ENCODE measurements at places on chromosomes 12 and 14.

- no peak for DNase-seq
Measured at GRCh38 chr14:89628521-89628920, 211.5 kb upstream of the FOXN3 start.

DNA sequence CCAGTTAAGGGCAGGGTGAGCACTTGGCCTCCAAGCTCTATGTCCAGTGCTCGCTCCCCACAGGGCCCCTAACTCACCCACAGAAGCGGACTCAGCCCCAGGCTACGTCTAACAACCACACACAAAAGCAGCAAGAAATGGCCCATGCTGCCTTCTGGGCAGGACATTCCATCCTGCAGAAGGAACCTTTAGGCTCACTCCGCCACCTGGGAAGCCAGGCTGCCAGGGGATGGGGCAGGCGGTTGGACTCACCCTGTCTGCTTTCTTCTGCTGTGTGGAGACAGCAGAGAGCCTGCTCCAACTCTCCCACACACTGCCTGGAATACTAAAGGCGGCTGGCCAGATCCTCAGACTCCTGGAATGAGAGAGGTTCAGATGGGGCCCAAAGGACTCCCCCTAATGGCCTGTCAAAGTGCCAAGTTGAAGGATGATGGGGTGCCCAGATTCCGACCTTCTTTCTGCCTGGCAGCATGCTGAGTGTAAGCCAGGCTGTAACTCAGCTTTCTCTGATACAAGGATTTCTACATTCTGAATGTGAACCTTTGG is 27.7 kb upstream of the BLTP3B start:
- DNase-seq: no peak

DNA sequence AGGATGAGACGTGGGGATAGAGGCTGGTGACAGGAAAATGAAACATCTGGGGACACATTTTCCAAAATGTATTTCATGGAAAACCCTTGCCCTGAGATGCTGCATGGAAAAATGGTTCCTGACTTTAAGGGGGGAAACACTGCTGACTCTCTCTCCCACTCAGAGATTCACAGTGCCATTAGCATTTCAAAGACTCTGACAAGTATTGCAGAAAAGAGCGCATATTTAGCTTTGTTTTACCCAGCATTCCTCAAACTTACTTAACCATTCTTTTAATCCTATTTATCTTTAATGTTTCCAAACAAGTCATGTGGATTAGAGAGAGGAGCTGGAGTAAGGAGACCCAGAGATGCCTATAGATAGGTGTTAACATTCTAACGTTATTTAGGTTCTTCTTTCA is 141.8 kb upstream of the DYRK2 start:
- DNase-seq: no peak

DNA sequence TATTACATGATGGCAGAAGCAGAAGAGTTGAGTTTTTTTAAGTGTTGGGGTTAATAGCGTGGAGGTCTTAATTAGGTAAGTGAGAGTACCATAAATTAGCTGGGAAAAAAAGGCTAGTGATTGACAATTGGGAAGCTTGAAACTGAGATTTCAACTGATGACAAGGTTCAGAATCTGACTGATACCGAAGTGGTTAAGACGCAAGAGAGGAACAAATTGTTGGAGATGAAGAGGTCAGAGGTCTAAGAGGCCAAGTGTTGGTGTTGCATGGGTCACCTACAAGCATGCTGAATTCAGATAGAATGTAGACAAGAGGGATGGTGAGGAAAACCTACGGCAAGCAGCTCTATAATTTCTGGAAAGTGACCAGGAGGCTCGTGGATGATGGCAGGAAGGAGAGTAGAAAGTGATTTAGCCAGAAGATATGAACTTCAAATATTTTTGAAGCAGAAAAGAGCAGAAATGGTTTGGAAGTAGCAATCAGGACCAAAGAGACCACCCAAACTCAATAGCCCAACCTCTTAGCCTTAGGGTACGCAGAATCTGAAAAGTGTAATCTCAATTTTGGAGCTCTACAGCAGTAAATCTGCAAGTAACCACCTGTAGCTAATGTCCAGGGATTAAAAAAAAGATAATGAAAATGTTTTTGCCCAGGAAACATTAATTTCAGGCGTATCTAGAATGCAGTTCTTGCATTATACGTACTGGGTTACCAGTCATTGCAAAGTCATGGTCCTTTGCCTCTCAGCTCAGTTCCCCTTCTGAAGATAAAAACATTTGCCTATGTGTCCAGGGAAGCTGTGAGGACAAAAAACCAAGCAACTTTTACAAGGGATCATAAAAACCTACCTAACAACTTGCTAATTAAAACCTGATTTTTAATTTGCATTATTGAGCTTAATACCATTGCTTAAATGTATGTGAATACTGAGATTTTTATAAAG is 1.7 kb upstream of the TMPO start:
- no peak for DNase-seq

GRCh38 chr12:1929241-1929984 is 11.0 kb upstream of the CACNA2D4 start:
- no peak for DNase-seq

- DNase-seq: no peak
Measured at GRCh38 chr12:122917507-122918121, 21.7 kb upstream of the VPS37B start.

DNA sequence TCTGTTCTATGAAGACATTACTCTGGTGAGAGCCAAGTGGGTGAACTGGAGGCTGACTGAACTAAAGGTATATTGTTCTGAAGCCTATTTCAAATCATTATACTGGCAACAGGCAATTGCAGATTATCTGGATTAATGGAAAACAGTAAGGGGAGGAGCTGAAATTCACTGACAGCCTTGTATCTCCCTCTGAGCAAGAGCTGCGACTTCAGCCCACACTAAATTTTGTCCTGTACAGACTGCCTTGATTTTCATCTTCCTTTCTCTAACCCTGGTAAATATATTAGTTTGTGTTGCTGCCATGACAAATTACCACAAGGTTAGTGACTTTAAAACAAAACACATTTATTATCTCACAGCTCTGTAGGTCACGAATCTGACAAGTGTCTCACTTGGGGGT is 231.1 kb downstream of the SLC2A13 start:
- DNase-seq: no peak

DNA sequence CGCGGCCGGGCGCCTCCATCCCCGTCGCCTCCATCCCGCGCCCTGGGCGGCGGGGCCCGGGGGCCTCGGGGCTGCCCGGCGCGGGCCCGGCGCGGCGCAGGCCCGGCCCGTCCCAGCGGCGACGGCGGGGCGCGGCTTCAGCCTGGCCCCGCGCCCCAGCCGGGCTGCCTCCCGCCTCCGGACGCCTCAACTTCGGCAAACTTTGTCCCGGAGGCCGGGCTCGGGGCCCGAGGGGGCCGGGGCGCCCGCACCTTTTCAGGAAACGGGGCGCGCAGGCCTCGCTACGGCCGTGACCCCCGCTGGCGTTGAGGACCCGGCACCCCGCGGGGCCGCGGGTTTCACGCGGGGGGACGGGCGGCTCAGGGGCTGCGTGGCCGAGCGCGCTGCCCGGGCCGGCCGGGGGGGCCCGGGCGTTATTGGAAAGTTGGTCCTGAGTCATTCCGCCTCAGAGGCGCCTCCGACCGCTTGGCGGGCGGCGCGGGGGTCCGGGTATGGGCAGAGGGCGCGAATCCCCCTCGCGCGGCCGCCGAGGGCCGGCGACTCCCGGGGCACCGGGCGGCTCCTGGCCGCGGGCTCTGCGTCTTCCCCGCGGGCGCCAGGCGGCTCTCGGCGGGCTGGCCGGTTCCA is 575 bp downstream of the TRAF3 start:
- DNase-seq: no peak

DNA sequence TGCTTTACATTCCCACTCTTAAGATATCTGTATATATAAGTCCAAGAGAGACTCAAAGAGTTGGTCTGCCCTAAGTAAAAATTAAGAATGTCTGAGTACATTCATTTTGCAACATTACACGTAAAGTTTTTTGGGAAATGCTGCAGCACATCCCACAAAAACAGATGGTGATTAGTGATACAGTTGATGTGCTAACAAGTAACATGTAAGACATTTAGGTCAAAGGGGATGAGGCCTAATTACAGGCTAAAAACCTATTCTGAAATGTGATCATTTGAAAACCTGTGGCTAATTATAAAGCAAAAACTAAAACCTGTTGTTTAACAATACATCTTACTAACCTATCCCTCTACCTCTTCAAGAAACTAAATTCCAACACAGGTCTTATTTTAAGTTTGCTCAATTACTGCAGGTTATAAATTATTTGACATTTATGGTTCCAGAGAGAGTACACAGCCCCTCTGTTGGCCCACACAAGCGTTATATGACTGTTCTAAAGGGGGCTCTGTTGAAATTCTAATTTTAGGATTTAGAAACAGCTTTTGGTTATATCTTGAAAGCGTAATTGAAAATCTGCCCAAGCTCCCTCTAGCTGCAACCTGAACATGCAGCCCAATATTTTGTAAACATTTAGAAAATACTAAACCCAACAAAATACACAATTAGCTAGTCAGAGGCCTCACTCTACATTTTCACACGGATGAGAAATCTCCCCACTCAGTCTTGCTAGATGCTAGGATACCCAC is 42.9 kb downstream of the BRAP start:
- no peak for DNase-seq

DNA sequence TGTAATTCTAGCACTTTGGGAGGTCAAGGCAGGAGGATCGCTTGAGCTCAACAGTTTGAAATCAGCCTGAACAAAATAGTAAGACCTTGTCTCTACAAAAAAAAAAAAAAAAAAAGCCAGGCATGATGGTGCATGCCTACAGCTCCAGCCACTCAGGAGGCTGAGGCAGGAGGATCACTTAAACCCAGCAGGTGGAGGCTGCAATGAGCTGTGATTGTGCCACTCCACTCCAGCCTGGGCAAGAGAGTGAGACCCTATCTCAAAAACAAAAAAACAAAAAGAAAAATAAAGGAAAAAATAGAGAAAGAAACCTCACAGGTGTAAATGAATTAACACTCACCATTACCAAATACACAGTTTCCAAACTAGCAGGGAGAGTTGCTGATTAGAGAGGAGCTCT is 34.2 kb upstream of the TUBA1A start:
- no peak for DNase-seq

DNA sequence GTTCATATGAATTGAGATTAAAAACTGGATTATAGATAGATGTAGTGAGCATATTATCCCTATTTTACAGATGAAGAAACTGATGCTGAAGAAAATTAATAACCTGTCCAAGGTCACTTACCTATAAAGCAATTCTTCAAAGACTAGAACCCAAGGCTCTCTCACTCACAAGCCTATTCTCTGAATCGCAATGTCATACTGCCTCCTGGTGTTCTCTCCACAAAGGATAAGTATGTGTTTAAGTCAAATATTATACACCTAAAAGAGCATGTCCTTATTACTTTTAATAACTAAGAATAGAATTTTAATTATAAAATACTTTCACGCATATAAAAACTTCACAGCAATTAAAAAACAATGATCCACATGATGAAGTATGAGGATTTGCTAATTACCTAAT is 721.3 kb upstream of the USP15 start:
- DNase-seq: no peak

GRCh38 chr14:44112774-44113460 is 394.2 kb downstream of the FSCB start:
- DNase-seq: no peak

DNA sequence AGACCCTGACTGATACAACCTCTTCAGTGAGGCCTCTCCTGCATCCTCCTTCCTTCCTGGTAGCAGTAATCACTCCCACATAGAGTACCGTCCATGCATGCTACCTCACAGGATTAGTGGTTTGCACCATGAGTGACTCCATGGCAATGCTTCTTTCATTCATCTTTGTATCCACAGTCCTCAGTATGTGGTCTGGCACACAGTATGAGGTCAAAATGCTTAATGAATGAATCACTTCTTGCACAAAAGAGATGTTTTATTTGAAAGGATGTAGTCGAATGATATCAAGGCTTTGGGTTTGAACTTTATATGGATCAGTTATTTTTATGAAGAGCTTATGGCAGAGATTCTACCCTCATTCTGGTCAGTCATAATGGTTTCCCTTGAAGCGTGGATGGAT is 42.2 kb downstream of the KCNA5 start:
- no peak for DNase-seq

GRCh38 chr14:96194657-96195431 is 9.8 kb upstream of the BDKRB2 start:
- no peak for DNase-seq

DNA sequence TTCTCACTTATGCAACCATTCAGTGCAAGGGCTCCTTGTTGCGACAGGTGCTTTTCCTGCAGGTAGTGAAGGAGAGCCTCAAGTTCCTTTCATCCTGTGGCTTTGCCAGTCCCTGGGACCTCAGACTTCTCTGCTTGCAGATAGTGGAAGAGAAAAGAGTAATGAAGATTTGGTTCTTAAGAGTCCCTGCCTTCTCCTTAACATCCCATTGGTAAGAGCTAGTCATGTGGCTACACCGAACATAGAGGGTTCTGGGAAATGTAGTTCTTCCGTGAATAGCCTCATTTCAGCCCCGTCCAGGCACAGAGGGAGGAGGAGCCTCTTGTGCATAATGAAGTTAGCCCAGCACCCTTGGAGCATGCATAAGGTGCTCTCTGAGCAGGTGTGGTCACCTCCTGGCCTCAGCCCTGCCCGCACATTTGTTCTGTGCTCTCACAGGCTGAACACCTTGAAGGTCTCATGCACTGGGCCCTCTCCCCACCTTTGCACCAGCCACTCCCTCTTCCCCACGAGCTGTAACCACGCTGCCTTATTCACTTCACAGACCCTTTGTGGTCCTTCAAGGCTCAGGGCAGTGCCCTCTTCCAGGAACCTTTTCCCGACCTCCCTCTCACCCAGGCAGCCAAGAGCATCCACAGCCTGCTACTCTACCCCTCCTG is 134.0 kb downstream of the BCL11B start:
- DNase-seq: no peak

GRCh38 chr12:59867055-59867454 is 271.2 kb downstream of the SLC16A7 start:
- DNase-seq: no peak
